Activated B cell treated with CpG ODN at 0.5 μM for 24 hours (primary cell): ENCODE measurements at places on chromosomes 2 and 18.

GRCh38 chr2:166360906-166361305, 14.8 kb downstream of the SCN9A start:
- no peak for DNase-seq

- no peak for DNase-seq
Observed at GRCh38 chr2:219157396-219157795, 3.2 kb downstream of the NHEJ1 start.

DNA sequence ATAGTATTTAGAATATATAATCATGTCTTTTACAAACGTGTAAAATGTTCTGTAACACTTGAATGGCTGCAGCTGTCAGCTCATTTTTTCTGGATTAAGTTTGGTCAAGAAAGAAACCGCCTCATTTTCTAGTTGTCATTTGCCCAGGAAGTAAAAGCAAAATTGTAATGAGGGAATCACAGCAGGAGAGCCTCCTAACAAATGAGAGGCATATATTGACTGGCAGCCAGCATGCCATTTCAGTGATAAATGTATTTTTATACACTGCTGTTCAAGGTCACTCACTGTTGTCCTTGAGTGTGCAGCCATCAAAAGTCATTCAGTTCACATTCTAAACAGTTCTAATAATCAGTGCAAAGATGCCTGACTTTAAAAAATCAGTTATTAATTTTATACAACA, 144.3 kb upstream of the BOD1L2 start:
- DNase-seq = no peak

DNA sequence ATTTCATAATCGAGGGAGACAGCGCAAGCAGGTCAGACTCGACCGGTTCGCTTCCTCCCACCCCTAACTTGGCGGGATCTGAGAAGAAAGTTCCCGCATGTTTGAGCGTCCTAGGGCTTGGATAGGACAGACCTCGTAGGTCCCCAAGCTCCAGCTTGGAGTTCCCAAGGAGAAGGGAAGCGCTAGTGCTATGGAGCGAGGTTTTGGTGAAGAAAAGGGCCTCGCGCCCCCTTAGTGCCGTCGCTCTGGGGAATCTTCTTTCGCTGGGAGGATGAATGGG, 11.6 kb upstream of the SKOR2 start:
- no peak for DNase-seq

DNA sequence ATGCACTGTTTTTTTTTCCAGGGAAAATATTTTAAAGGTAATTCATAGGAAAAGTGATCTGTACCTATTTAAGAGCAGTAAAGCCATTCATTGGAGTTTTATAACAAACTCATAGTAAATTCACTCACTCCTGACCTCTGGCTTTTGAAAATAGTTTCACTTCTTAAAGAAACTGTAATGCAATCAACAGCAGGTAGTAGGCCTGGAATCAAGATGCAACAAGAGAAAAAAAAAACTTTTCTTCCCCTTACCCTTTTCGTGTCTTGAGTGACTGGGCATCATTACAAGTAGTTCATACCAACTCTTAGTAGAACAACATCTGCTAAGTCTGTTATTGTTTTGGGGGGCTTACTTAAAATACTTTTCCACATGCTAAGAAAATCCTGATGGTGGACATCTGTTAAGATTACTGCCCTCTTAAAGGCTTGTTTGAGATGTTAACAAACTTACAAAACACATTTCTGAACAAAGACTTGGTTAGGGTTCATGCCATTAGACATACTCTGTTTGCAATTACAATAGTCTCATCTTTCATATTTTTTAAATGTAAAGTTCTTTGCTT, 164.1 kb upstream of the FOSL2 start:
- DNase-seq = no peak

DNA sequence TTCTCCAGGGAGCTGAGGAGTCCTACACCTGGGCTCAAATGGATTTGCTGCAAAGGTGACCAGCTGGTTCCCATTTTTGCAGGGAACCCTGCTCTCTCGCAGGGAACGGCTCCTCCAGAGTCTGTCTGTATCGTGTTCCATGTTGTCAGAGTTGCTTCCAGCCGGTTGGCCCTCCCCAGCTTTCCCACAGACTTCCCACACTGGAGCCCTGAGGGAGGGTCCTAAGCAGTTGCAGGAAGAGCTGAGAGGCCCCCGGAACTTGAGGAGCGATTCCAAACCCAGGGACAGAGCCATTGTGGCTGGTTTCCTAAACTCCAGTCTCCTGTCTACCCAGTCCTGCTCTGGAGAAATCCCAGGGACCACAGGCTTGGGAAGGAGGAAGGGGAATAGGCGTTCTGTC, 121.7 kb upstream of the PPP1CB start:
- no peak for DNase-seq

DNA sequence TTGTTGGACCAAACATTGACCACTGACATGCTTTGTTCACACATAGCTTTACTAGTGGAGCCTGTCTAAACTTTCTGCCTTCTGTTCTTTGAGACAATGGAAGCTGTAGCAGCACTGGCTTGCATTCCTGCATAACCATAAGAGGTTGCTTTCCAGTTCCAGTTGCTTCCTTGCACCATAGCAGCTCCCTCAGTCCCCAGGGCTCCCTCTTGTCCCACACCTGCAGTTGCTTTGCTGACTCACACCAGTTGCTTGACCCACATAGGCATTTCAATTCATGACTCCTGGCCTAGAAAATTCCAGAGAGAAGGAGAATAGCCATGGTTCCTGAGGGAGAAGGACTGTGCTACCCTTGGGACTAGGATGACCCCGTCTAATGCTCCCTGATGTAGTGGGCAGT, 20.9 kb downstream of the SGPP2 start:
- no peak for DNase-seq

GRCh38 chr2:70931376-70932000, 4.2 kb upstream of the ATP6V1B1 start:
- no peak for DNase-seq

DNA sequence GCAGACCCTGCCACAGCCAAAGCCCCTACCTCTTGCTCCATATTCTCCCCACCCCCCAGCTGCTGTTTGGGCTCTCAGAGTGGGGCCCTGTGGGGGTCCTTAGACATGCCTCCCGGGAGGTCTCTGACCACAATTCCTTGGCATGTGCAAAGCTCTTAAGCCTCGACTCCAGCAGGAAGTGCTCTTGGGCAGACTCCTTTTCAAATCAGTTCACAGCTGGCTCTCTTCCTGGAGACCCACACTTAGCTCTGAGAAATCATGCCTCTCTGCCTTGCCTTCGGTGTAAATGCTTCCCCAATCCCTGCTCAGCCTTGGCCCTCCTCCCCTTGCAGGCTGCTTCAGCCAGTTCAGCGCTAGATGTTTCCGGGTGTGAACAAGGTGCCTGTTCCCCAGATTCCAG, 46.9 kb downstream of the NGEF start:
- no peak for DNase-seq

DNA sequence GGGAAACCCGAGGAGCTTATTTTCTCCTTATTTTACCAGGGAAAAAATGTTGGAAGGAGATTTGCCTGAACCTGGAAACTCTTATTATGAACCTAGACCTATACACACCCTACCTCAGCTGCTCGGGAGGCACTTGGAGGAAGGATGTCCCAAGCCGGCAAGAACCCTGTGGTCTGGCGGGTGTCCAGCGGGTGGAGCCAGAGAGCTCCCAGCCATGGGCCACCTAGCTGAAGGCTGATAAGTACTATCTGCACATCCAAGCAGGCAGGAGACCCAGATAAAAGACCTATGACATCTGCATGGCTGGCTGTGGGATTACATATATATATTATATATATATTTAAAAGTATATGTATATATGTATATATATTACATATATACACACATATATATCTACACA, 1.1 kb upstream of the SLC14A1 start:
- peak; percentile 50 for DNase-seq

- no peak for DNase-seq
Observed at GRCh38 chr2:120814352-120814751, 78.7 kb downstream of the GLI2 start.

DNA sequence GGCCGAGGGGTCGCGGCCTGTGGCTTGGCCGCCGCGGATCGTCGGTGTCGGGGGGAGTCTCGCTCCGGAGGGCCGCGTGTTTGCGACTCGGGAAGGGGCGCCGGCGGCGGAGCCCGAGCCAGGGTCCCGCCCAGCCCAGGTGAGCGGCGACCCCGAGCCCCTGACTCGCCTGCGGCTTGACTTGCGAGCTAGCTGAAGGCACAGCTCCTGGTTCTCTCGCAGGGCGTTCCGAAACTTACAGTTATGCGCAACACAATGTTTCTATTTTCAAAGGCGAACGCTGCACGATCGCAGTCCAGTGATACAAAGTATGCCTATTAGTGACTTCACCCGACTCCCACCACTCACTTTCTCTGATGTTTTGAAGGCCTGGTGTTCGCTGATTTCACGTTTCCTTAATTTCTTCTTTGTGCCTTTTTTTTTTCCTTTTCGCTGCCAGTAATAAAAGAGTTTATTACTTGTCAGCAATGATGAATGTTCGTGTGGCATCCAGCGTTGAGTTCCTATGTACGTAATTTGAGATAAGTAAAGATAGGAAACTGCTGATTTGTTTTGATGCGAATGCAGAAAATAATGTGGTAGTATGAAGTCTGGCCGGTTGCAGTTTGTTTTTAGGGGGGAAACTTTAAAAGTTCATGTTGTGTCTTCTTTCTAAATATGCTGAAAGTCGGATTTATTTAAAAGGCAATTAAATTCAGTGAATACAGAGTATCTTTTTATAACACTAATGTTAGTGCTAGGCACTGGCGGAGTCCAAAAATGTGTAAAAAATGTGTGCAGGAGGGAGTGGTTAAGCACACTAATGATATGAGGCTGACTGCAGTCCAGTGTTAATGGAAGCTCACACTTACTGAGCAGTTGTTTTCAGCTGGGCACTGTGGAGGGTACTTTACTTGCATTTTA, 706 bp downstream of the UBXN2A start:
- no peak for DNase-seq

DNA sequence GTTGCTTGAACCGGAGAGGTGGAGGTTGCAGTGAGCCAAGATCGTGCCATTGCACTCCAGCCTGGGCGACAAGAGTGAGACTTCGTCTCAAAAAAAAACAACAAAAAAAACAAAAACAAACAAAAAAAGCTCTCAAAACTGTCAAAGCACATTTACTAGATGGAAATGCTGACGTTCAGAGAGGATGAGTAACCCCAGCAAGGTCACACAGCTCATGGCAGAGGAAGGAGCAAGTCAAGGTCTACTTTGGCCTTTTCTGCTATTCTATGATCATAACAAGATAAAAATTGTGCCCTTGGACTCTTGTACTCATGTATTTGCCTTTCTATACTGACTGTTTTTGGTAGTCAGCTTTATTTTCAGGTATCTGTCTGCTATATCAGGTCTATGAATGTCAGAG, 109.5 kb downstream of the ARL6IP6 start:
- DNase-seq = no peak

DNA sequence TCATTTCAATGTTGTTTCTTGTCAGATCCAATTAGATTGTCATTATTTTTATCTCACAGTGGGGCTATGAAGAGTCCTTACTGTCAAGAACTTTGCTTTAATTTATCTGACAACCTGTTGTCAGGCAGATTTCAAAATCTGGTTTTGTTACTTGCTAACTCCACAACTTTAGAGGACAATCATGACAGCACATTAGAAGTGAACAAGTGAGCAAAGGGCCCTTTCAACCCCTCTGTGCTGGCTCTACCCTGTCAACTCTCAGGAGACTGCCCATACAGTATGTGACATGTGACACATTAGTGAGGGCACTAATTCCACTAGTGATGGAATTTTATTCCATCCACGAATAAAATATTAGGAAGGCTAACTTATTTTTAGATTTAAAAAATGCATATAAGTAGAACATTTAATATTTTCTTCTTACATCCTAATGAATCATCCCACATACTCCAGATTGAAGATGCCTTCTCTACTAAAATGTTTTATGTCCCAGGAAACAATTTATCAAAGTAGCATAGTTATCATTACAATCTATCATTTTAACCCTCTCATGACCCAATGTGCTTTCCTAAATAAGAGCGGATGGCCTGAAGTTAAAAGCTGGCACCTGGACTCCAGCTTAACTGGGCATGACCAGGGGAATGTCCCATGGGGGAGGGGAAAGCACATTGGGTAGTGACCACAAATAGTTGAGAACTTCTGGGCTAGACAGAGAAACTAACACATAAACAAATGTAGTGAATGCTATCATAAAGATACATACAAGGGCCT, 97.6 kb upstream of the PPP1CB start:
- DNase-seq = no peak

- DNase-seq = no peak
Observed at GRCh38 chr2:108409768-108410167, 32.0 kb downstream of the SULT1C4 start.
